ENCODE measurements at places on chromosomes 3 and 15.

GRCh38 chr3:157611536-157612076, 108.4 kb upstream of the VEPH1 start:
- no peak overlapping the region for H3K27ac ChIP-seq
- H3K27me3 ChIP-seq, result no peaks in the 10 kb centered on the region
- H3K4me3 ChIP-seq, result no peak overlapping the region
- no peaks in the 10 kb centered on the region for H3K36me3 ChIP-seq
- H3K4me1 ChIP-seq, result no peaks in the 10 kb centered on the region

- no peaks in the 10 kb centered on the region for H3K36me3 ChIP-seq
- no peak overlapping the region for H3K27ac ChIP-seq
- no peak overlapping the region for H3K4me3 ChIP-seq
- H3K4me1 ChIP-seq, result no peaks in the 10 kb centered on the region
- no peak for DNase-seq
These were observed 39.4 kb upstream of the PCSK6 start for GRCh38 chr15:101528917-101529299.

DNA sequence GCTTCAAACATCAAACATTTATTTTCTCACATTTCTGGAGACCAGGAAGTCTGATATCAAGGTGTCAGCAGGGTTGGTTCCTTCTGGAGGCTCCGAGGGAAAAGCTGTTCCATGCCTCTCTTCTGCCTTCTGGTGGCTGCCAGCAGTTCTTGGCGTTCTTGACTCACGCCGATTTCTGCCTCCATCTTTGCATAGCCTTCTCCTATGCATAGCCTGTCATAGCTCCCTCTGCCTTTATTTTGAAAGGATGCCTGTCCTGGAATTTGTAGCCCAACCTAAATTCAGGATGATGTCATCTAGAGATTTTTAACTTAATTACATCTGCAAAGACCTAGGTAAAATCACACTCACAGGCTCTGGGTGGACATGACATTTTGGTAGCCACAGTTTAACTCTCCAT, 70.4 kb downstream of the RGMA start:
- peaks cover 24% of the 10 kb centered on the region for H3K4me1 ChIP-seq
- H3K27ac ChIP-seq, result no peak overlapping the region
- H3K36me3 ChIP-seq, result peaks cover 99% of the 10 kb centered on the region

DNA sequence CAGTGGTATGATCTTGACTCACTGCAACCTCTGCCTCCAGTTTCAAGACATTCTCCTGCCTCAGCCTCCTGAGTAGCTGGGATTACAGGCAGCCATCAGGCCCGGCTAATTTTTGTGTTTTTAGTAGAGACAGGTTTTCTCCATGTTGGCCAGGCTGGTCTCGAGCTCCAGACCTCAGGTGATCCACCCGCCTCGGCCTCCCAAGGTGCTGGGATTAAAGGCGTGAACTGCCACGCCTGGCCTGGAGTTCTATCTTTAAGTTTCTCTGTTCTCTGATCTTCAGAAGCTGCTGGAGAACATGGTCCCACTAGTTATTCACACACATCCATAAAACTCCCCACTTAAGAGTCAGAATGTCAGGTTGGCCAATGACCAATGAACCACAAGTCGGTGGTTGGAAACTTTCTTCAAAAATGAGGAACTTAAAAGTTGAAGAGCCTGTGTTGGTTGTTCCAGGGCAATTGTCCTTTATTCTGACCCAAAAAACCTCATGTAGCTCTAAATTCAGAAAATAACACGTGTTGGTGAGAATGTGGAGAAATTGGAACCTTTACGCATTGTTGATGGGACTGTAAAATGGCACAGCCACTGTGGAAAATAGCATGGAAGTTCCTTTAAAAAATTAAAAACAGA, 55.9 kb upstream of the PIK3CB start:
- no peak overlapping the region for H3K27ac ChIP-seq
- H3K27me3 ChIP-seq, result no peaks in the 10 kb centered on the region
- DNase-seq, result no peak
- no peaks in the 10 kb centered on the region for H3K36me3 ChIP-seq
- no peak overlapping the region for H3K4me3 ChIP-seq

DNA sequence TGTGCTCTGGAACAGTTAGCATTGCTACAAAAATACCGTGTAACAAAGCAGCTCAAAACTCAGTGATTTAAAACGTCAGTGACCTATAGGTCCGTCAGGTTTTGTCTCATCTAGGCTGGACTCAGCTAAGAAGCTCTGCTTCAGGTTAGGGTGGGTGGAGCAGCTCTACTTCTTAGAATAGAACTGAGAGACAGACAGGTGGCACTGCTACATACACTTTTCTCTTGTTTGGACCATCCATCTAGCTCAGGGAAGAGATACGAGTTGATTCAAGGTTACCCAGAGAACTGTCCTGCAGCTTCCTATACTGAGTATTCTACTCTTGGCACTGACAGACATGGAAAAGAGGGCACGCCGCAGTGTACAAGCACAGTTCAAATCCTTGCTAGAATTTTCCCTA, 456.1 kb downstream of the IGSF11 start:
- no peak overlapping the region for H3K4me3 ChIP-seq
- H3K27ac ChIP-seq, result no peak overlapping the region
- H3K4me1 ChIP-seq, result no peaks in the 10 kb centered on the region
- no peaks in the 10 kb centered on the region for H3K36me3 ChIP-seq
